ENCODE measurements at places on chromosomes 4 and X.

DNA sequence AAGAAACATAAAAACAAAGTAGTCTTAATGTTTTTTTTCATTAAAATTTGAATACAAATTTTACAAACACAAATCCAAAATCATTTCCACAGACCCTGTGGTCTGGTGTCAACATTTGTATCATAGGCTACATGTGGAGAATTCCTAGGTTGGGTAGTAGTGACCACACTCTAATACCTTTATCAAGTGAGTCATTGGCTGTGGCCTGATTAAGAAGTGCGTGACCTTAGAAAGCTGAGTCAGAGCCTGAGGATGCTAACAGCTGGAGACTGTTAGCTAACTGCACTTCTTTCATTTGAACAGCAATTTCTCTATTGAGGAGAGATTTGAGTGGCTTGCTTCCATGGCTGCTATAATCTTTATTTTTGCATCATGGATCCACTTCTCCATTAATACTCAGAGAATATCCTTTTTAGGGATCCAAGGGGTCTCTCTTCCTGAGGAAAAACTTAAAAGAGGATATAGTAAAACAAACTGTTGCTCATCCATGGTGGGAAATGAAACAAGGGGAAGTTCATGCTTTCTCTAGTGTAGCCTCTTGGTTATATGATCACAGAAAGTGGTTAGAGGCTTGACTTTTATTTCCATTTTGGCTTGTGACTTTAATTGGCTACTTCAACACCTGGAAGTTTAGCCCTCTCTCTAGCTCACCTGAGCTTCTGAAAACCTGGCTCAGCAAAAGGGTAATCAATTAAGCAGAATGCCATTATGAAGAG lies 335.8 kb downstream of the PABPC4L start:
- DNase-seq, result no peak

- no peak for DNase-seq
Measured at GRCh38 chr4:150853882-150854281, 161.2 kb downstream of the LRBA start.

DNA sequence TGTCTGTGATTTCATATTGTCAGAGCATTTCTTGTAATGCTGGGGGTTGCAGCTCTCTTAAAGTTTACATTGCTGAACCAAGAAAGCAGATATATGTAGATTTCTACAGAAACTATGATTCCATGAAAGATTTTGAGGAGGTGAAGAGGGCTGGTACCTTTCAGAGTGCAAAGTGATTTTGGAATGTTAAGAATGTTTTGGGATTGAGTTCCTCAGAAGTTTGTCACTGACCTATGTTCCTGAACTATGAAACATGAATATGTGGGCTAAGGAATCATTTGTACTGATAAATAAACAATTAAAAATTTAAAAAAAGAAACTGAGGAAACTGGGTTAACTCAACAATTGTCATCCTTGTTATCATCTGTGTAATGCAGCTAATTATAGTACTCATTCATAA lies 12.3 kb upstream of the CHIC2 start:
- DNase-seq, result no peak

DNA sequence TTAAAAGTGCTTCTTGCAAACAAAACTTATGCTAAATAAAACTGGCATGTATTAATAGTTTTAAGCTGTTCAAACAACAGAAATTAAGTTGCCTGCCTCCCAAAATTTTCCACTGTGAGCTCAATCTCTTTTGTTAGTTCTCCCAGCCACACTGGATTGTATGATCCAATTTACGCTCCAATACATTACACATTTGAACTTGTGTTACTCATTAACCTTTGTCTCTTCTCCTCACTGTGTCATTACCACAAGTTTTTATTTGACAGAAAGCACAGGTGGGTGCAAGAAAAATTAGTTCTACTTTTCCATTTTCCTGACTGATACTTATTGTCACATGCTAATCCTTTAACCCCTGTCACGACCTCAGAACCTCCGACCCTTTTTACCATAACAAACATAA lies 55.5 kb downstream of the SHISA3 start:
- no peak for DNase-seq

DNA sequence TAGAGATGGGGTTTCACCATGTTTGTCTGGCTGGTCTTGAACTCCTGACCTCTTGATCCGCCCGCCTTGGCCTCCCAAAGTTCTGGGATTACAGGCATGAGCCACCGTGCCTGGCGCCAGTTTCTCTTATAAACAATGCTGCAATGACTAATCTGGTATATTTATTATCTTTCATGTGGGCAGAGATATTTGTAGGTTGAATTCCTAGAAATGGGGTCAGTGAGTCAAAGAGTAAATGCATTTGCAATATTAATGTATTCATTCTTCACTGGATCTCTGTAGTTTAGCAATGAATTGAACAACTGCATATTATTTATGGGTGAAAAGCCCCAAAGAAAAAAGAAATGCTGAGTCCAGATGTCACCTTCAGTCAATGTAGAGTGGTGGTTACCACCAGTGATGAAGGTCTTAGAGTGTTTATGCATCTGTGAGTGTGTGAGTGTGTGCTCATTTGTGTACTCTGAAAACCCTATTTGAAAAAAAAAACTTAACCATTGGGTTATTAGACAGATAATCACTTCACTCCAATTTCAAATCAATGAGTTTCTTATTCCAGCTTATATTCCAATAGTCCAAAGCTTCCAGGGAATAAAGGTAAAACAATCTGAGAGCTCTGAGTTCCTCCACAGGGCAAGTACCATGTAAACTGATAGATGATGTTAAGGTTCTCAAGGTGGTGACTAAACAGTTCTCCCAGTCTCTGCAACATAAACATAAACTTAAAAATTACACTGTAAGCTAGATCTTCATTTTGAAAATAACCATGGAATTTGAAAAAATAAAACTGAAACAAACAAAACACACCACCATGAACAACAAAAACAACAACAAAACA lies 22.6 kb upstream of the CD38 start:
- no peak for DNase-seq

- no peak for DNase-seq
Measured at GRCh38 chr4:182547435-182547834, 304.2 kb downstream of the TENM3 start.

DNA sequence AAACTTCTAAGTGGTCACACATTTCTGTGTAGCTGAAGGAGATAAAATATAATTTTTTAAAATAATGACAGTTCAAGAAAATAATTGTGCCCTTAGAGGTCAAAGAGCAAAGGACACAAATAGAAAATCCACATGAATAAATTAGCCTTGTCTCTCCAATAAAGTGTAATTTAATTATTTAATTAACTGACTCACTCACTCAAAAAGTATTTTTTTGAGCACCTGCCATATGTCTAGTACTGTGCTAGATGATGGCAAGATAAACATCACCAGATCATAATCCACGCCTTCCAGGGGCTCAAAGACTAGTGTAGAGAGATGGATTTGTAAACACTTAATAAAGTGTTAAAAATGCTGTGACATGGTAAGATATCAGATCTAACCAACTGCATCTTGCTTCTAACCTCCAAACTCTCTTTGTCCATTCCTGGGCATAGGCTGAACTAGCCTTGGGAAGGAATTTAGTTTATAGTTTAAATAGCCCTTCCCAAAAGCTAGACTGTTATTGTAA lies 112.5 kb downstream of the SCLT1 start:
- DNase-seq, result no peak

GRCh38 chrX:55119271-55119670 lies 30.5 kb downstream of the PAGE2 start:
- DNase-seq, result no peak

DNA sequence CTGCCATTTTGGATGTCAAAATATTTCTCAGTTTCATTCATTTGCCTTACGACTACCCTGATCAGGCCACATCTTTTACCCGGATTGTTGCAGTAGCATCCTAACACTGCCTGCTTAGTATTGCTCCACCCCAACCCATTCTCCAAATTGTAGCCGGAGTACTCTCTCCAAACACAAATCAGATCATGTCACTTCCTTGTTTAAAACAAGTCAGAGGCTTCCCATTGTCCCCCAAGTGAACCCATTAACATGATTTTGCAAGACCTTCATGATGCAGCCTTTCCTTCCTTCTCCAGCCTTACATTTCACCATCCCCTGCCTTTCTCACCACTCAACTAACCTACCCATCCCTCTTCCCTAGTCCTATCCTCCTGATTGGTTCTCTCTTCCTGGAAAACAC lies 53.1 kb downstream of the FANCB start:
- DNase-seq, result no peak

- no peak for DNase-seq
Measured at GRCh38 chrX:41148553-41148952, 63.3 kb downstream of the USP9X start.

- no peak for DNase-seq
Measured at GRCh38 chr4:141077611-141078225, 55.6 kb downstream of the RNF150 start.

DNA sequence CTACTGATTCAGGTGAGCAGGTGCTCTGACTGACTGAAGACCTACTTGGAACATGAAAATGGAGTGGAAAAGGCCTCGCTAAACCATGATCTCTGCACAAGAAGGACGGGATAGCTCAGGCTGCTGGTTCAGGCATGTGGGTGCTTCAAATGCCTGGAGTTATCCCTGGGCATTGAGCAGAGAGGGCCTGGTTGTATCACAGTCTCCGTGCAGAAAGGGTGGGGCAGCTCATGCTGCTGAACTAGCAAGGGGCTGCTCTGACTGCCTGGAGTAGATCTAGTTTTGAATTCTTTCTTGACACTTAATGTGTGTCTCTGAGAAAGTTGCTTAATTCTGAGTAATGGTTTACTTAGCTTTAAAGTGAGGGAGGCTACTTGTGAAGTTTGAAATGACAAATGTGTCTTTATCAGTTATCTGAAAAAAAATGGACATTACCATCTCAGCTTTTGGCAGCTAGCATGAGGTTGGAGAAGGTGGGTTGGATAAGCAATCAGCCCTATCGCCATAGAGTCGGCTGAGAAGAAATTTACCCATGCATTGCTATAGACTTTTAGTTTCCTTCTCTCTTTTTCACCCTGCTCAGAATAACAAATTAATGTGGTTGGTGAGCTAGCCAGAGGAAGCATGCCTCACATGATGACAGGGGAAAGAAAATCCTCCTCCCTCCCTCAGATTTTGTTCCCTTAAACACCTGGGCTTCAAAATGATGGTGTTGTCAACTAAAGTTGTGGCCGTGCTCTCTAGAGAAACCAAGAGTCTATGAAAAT lies 832.4 kb downstream of the STIM2 start:
- DNase-seq, result no peak

- DNase-seq, result no peak
Measured at GRCh38 chrX:46180258-46180687, 364.9 kb downstream of the ZNF674 start.

DNA sequence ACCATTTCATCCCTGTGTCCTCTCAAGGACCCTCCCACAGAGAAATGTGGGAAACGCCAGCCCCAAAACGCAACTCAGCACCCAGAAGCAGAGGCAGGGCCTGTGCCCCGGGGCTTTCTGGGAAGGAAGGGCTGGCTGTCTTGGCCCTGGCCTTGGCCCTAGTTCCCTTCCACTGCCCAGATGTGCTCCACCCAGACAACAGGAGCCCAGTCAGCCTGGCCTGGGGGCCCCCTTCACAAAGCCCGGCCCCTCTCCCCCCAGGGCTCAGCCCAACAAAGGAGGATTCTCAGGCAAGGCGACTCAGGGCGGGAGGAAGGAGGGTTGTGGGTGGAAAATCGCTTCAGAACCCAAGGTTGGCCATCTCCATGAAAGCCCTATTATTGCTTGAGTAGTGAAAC lies 82.5 kb downstream of the PJA1 start:
- DNase-seq, result no peak

- DNase-seq, result no peak
Measured at GRCh38 chrX:9221781-9222180, 187.9 kb upstream of the FAM9B start.

- no peak for DNase-seq
Measured at GRCh38 chr4:72295966-72296557, 264.3 kb downstream of the NPFFR2 start.

DNA sequence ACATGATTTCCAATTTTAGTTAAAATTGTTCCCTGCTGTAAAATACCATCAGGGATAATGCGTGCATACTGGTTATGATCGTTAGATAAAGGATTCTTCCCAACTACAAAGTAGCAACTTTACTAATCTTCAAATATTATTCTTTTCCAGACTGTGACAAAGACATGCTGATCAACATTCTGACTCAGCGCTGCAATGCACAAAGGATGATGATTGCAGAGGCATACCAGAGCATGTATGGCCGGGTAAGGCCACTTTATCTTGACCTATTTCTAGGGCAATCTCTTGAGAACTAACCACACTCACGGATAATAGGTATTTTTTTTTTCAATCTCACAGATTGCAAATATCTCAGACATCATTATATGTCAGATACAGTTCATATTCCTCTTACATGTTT lies 47.0 kb downstream of the ANXA10 start:
- no peak for DNase-seq

- no peak for DNase-seq
Measured at GRCh38 chrX:152520653-152521052, 69.5 kb upstream of the GABRA3 start.

DNA sequence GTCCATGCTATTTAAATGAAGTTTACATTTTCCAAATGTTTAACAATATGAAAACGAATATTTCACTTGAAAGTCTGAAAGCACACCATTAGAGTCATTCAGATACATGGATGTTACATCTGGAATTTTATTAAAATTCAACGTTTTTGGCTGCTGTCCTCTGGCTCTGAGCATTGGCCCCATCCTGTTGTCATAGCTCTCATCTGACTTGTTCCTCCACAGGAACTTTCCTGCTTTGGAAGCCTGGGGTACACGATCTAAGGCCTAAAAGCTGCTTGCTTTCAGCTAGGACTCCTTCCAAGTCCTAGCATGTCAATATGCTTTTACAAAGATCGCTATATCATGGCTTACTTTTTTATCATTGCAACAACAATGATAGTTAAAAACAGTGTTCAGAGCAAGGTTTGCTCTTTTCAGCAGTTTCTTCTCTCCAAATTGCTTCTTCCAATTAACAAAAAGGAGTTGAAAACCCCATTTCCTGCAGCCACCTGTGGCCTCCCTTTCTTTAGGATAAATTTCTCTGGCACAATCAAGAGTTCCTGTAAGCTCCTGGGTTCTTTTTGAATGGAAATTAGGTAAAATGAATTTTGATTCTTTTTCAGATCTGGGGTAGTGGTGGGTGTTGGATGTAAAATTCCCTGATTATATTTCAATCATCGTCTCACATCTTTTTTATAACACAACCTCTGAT lies 413.4 kb upstream of the AGA start:
- no peak for DNase-seq

GRCh38 chrX:100645106-100645505 lies 1.1 kb downstream of the SRPX2 start:
- no peak for DNase-seq

GRCh38 chrX:94908171-94908570 lies 1234.2 kb downstream of the FAM133A start:
- DNase-seq, result no peak

GRCh38 chr4:71156616-71157015 lies 163.2 kb downstream of the DCK start:
- DNase-seq, result no peak

GRCh38 chrX:12906046-12906761 lies at the start of gene TLR8:
Gene TLR8 (plus strand): TSS chrX:12906620. CDS start chrX:12906707, 87 bp downstream.
- no peak for DNase-seq

DNA sequence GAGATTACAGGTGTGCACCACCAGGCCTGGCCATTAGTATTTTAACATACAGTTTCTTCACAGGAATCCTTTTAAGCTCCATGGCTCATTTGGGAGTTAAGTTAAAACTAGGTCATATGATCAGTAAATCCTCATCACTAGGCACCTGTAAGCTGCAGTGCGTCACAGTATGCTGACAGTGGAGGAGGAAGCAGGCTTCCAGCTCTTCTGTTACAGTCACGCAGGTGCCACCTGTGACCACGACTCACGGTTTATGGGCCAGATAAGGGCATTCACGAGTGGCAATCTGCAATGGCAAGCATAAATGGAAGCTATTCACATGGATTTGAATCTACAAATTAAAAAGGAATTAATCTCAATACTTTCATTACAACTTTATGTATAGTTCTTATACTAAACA lies 129.4 kb upstream of the BCOR start:
- no peak for DNase-seq

- no peak for DNase-seq
Measured at GRCh38 chr4:12137575-12137974, 708.9 kb upstream of the HS3ST1 start.
